ENCODE measurements at places on chromosomes 12 and 14.

- no peak for DNase-seq
Measured at GRCh38 chr12:5391653-5392052, 40.3 kb upstream of the NTF3 start.

GRCh38 chr12:128542844-128543243 is 275.9 kb downstream of the TMEM132C start:
- no peak for DNase-seq

DNA sequence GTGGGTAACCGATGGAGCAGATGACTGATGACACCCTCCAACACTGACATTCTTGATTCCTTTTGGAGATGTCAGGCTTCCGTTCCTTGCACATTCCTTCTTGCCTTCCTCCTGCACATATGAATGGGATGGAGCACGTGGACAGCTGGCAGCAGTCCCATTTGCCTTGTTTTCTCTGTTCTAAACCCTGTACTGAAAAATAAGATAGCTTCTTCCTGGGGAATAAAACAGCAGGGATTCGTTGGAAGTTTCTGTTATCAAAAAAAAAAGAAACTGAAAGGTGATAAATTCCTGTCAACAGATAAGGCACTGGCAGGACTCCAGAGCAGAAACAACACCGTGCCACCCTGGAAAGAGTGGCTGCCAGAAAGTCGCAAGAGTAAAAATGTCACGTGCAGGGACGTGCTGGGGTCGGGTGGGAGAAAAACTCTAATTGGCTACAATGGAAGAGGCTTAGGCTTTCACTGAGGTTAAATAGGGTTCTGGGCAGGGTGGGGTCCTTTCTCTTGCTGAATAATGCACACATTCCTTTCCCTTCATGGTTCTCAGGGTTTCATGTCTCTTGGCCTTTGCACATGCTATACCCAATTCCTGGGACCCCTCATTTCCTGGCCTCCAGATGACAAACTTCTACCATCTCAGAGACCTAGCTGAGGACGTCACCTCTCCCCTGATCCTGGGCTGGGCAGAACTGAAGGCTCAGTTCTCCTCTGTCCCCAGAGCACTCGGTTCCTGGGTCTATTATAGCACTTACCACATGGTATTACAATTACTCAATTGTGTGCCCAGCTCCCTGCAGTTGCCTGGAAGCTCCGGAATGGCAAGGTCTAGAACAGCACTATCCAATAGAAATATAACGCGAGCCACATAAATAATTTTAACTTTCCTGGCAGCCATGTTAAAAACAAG is 7.0 kb upstream of the NUAK1 start:
- no peak for DNase-seq

GRCh38 chr12:3135522-3136461 is 58.6 kb downstream of the TSPAN9 start:
- no peak for DNase-seq

DNA sequence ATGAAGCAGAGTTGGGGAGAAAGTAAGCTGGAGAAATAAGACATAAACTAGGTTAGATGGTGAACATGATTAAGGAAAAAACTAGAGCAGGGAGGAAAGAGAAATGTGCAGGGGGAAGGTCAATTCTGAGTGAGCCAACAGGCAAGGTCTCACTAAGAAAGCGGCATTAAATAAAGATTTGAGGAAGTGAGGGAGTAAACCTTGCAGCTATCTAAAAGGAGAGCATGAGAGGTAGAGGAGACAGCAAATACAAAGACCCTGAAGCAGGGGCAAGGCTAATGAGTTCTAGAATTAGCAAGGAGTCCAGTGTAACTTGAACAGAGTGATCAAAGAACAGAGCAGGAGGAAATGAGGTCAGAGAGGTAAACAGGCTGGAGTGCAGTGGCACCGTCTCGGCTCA is 4.4 kb upstream of the SOCS2 start:
- no peak for DNase-seq

DNA sequence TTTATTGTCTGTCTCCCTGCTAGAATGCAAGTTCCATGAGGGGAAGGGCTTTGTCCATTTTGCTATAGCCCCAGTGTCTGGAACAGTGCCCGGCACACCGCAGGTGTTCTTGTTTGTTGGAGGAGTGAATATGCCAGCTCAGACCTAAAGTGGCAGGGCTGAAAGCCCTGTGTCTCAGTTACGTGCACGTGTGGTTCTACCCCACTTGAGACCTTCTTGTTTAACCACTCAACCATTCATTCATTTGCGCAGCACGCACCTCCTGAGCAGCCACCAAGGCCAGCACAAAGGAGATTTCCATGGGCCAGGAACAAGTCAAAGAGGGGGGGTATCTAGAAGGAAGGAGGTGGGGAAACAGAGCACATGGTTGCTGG is 338.0 kb upstream of the FKBP4 start:
- no peak for DNase-seq

GRCh38 chr12:99436584-99436983 is 211.0 kb upstream of the GARIN6 start:
- no peak for DNase-seq

- DNase-seq, result no peak
Measured at GRCh38 chr12:69490920-69491643, 20.9 kb downstream of the FRS2 start.

All from SHP77 treated with DMSO at 0.1 percent for 48 hours (cell line).